Calu3 (cell line): ENCODE measurements at places on chromosomes 13 and 19. TPM values are rescaled to one million over a fixed set of nuclear protein-coding genes. Genes with fewer than 3 reads are reported as not detected.

DNA sequence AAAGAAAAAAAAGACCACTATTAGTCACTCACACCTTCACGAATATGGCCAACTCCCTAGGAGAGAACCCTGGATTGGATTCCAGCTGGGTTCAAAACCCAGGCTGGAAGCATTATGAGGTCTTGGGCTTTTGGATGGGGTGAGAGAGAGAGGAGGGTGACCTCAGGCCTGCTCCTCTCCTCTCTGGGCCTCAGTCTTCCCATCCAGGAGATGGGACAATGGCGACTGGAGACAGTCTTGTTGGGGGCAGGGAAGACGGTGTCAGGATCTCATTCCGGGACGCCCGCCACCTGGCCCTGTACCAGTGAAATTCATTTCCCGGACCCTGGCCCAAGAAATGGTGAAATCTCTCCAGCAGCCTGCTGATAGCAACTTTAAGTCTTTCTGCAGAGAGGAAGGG, 26.3 kb downstream of the TINCR start:
- H3K36me3 ChIP-seq = no peaks in the 10 kb centered on the region
- no peak overlapping the region for H3K27ac ChIP-seq
- DNase-seq = no peak
- H3K4me3 ChIP-seq = no peak overlapping the region
- H3K4me1 ChIP-seq = peaks cover 6% of the 10 kb centered on the region

GRCh38 chr19:45417151-45417550, 6.6 kb downstream of the ERCC1 start:
- no peak overlapping the region for H3K27ac ChIP-seq
- DNase-seq = no peak
- peaks cover under 1% of the 10 kb centered on the region for H3K4me1 ChIP-seq

DNA sequence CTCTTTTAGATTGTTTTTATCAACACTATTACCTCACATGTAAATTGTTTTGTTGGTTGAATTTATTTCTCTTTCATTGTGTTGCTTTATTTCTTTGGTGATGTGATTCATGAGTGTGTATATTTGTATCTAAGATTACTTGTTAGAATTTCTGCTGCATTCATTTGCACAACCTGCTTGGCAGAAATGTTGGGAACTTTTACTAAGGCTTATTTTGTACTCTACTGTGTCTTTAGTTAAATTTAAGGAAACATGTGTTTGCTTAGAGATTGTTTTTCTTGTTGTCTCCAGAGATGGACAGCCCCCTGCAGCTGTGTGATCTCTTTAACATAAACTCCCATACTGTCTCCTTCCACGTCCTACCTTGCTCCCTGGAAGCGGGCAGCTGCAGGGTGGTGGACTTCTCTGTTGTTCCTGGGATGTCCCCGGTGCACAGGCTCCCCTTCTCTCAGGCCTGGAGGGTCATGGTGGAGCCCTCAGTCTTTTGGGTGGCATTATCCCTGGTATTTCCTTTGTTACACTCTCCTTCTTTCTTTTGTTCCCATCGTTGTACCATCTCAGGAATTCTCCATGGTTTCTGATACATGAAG, 212.0 kb upstream of the SPRY2 start:
- H3K4me1 ChIP-seq = peaks cover 7% of the 10 kb centered on the region
- H3K27me3 ChIP-seq = no peaks in the 10 kb centered on the region

- H3K27ac ChIP-seq = no peak overlapping the region
- no peak overlapping the region for H3K4me3 ChIP-seq
- no peaks in the 10 kb centered on the region for H3K4me1 ChIP-seq
These were observed 309.1 kb upstream of the EDNRB start for GRCh38 chr13:78227709-78228108.

GRCh38 chr19:38252941-38253691, 3.1 kb downstream of the PPP1R14A start:
- no peak overlapping the region for H3K4me3 ChIP-seq
- H3K4me1 ChIP-seq = peaks cover 29% of the 10 kb centered on the region
- no peak overlapping the region for H3K27ac ChIP-seq
- H3K27me3 ChIP-seq = peaks cover 13% of the 10 kb centered on the region
- peaks cover 9% of the 10 kb centered on the region for H3K36me3 ChIP-seq
- DNase-seq = no peak

GRCh38 chr13:90414691-90415596, 932.5 kb upstream of the MIR17HG start:
- no peaks in the 10 kb centered on the region for H3K27me3 ChIP-seq
- H3K4me1 ChIP-seq = no peaks in the 10 kb centered on the region
- no peak overlapping the region for H3K27ac ChIP-seq

- peaks cover 72% of the 10 kb centered on the region for H3K27me3 ChIP-seq
- no peaks in the 10 kb centered on the region for H3K4me1 ChIP-seq
- H3K36me3 ChIP-seq = peaks cover 5% of the 10 kb centered on the region
- DNase-seq = no peak
- no peak overlapping the region for H3K4me3 ChIP-seq
- no peak overlapping the region for H3K27ac ChIP-seq
These were observed 2.1 kb upstream of the LRP3 start for GRCh38 chr19:33192010-33192409.

DNA sequence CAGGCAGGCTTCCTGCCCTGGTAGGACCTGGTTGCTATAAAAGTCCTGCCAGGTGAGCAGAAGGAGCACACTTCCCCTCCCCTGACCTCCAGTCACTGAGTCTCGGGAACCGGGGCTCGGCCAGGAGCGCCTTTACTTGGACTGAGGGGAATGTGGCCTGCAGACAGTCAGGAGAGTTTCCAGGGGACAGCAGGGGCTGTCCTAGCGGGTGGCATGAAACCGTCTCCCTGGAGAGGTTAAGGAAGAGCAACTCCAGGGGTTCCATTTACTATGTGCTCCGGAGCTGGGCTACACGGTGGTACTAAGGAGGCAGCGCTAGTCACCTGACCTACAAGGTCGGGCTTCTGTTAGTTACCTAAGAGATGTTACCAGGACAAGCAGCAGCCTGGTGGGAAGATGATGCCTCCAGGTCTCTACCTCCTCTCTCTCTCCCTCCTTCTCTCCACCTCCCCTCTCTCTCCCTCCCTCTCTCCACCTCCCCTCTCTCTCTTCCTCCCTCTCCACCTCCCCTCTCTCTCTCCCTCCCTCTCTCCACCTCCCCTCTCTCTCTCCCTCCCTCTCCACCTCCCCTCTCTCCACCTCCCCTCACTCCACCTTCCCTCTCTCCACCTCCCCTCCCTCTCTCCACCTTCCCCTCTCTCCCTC, 4.1 kb upstream of the CNOT3 start:
- no peak overlapping the region for H3K4me3 ChIP-seq
- DNase-seq = no peak
- H3K27me3 ChIP-seq = peaks cover 13% of the 10 kb centered on the region
- peaks cover under 1% of the 10 kb centered on the region for H3K4me1 ChIP-seq
- peaks cover 52% of the 10 kb centered on the region for H3K36me3 ChIP-seq
- no peak overlapping the region for H3K27ac ChIP-seq

GRCh38 chr13:63455938-63456337, 2040.3 kb upstream of the PCDH20 start:
- DNase-seq = no peak
- no peak overlapping the region for H3K4me3 ChIP-seq
- H3K27me3 ChIP-seq = no peaks in the 10 kb centered on the region
- no peaks in the 10 kb centered on the region for H3K4me1 ChIP-seq
- no peaks in the 10 kb centered on the region for H3K36me3 ChIP-seq
- H3K27ac ChIP-seq = no peak overlapping the region

DNA sequence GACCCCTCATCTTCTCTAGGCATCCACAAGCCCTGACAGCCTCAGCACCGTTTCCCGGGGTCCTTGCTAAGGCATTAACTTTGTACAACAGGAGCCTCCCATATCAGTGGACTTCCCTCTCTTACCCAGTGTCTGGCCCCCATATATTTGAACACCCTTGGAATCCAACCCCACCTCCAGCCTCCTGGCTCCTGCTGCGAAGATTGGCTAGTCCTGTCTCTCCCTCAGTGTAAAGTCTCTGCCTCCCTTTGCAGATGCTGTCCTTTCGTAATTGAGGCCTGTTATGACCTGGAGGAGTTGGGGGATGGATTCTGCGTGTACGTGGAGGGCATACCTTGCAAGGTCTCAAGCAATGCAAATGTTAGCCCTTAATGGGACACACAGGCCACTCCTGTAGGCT, 413.7 kb downstream of the IRS2 start:
- DNase-seq = no peak
- no peak overlapping the region for H3K4me3 ChIP-seq
- no peaks in the 10 kb centered on the region for H3K27me3 ChIP-seq

DNA sequence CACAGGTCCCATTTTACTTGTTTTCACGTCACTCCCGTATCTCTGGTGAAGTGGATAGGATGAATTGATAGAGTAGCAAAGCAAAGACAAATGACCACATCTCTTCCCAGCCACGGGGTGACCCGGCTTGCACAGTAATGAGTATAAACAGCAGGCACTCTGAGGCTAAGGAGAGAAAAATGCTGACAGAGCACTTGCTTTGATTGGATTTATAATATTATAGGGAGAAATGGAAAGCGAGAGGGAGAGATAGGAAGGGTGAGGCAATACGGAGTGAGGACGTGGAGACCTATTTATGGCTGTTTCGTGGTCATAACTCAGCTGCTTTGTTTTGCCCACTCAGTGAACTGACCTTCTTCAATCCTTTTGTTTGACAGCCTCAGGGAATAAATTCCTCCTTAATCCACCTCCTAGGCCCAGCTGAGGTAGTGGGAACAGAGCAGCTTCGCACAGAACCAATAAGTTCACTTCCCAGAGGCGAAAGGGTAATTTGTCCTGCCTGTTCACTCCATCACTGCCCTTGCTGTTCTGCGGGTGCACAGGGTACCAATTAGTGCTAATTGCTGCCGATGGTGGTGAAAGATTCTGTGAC, 68.6 kb downstream of the ERCC5 start:
- H3K27ac ChIP-seq = no peak overlapping the region
- H3K4me3 ChIP-seq = no peak overlapping the region
- H3K27me3 ChIP-seq = no peaks in the 10 kb centered on the region

DNA sequence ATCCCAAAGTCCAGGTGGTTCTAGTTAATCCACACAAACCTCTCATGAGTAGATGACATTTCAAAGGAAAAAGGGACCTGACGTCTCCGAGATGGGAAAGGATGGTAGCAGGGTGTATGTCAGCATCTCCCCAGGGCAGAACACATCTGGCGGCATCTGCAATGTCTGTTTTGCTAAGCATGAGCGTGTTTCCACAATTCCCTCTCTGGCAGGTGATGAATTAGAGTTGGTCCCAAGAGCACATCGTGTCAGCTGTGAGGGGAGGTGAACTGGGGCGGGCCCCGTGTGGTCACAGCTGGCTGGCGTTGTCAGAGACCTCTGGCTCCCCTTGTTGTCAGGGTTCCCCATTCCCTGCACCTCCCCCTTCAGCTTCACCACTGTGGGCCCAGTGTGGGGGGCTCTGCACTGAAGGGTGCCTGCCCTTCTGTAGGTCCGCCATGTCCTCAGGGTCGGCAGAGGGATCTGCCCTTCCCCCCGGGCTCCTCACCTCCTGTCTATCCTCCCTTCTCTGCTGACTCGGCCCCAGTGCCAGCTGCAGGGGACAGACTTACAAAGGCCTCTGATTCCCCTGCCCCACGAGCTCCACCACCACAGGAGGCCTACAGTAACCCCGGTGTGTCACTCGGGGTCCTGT, 58.2 kb downstream of the CDADC1 start:
- H3K27ac ChIP-seq = no peak overlapping the region
- H3K4me1 ChIP-seq = peaks cover 31% of the 10 kb centered on the region
- DNase-seq = no peak
- no peak overlapping the region for H3K4me3 ChIP-seq

DNA sequence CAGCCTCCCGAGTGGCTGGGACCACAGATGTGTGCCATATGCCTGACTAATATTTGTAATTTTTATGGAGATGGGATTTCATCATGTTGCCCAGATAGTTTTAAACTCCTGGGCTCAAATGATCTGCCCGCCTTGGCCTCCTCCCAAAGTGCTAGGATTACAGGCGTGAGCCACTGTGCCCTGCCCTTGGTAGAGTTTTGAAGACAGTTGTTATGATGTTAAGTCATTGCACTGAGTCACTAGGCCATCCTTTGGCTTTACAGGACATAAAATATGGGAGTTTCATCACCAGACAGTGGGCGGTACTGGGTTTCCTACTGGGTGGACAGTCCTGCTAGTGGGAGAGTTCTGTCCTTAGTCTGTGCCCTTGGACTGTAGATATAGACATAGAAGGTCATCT, 282.5 kb downstream of the ATP8A2 start:
- DNase-seq = no peak
- H3K27ac ChIP-seq = no peak overlapping the region
- no peak overlapping the region for H3K4me3 ChIP-seq
- no peaks in the 10 kb centered on the region for H3K36me3 ChIP-seq

DNA sequence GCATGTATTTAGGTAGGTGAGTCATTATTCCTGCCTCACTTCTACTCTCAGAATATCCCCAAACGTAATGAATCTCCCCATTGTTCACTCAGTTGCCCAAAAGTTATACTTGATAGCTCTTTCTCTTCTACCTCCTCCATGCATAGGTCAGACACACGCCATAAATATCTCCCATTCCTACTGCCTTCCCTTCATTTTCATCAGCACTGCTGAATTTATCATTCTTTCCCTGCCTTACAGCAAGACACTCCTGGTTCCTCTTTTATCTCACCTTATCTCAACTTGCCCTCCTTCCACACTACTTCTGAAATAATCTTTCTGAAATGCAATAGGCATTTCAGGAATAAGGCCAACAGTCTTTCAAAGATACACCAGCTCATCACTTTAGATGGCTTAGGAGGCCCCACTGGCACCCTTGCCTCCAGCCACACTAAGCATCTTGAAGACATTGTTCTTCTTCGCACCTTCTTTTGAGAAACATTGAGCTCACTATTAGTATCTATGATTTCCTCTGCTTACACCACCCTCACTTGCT, 333.9 kb downstream of the MYO16 start:
- H3K4me1 ChIP-seq = no peaks in the 10 kb centered on the region
- H3K27ac ChIP-seq = no peak overlapping the region
- no peaks in the 10 kb centered on the region for H3K27me3 ChIP-seq

The KLK12 gene
- total RNA-seq = not detected in 2 replicates

The LRRC63 gene
- 0.32 and 0.38 TPM in 2 replicates for total RNA-seq

The VSTM2B gene
- total RNA-seq = not detected in 2 replicates

The TBXA2R gene
- total RNA-seq = 0.20 and 0.24 TPM in 2 replicates

The TNFAIP8L1 gene
- total RNA-seq = 4.3 and 5.3 TPM in 2 replicates

The SHD gene
- total RNA-seq = not detected in 2 replicates
